NCI-H446 treated with DMSO at 0.1 percent for 48 hours (cell line): ENCODE measurements at places on chromosomes 12 and 14.

- no peak for DNase-seq
Observed at GRCh38 chr12:81300454-81300853, 222.6 kb downstream of the ACSS3 start.

GRCh38 chr12:5927732-5928516 is 17.1 kb downstream of the ANO2 start:
- DNase-seq, result no peak

DNA sequence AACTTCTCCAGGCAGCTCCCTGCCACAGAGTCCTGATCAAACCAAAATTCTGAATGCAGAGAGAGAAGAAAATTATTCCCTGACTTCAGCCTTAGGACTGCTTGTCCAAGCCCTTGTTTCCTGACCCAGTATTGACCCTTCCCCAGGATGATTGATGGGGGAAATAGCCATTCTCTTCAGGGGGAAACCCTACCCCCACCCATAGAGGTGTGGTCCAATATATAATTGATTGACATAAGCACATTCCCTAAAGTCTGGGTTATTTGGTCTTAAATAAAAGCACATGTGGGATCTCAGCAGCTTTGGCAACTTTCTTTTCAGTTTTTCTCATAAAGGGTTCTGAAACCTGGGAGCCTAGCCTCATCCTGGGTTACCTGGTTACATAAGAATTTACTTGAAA is 201.2 kb upstream of the DDHD1 start:
- no peak for DNase-seq

GRCh38 chr12:110613071-110613770 is 708 bp upstream of the TCTN1 start:
- DNase-seq, result no peak

- no peak for DNase-seq
Observed at GRCh38 chr14:71437870-71438269, 494.4 kb upstream of the RGS6 start.

- no peak for DNase-seq
Observed at GRCh38 chr14:33402604-33403003, 463.9 kb downstream of the NPAS3 start.

DNA sequence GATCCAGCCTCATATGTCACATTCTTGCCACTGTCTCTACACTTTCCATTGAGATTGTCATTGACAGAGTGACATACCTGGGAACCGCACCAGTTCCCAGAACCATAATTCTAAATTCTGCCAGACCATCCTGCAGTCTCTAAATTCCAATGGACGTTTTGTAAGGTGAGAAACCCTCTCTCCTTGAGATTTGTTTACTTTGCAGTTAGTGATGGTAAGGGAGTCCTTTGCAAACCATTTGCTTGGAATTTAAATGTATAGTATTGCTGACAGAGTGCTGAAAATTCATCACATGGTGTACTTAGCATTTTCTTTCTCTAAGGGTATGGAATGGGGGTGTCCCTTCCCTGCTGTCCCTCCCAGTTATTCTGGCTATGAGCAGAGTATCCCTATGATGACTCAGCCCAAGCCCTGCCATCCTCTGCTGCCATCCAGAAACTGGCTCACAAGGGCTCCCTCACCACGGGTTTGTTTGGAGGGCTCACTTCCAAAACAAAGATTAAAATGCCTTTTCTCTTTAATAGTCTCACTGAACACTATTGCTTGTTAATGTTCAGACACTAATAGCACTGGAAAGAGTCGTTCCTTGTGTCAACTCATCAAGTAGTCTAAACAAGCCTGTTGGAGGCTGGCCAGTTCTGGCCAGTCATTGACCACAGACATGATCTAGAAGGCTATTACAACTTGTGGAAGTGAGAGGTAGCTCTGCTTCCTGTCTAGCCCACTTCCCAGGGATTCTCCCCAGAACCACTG is 129.0 kb upstream of the HMGA2 start:
- no peak for DNase-seq

DNA sequence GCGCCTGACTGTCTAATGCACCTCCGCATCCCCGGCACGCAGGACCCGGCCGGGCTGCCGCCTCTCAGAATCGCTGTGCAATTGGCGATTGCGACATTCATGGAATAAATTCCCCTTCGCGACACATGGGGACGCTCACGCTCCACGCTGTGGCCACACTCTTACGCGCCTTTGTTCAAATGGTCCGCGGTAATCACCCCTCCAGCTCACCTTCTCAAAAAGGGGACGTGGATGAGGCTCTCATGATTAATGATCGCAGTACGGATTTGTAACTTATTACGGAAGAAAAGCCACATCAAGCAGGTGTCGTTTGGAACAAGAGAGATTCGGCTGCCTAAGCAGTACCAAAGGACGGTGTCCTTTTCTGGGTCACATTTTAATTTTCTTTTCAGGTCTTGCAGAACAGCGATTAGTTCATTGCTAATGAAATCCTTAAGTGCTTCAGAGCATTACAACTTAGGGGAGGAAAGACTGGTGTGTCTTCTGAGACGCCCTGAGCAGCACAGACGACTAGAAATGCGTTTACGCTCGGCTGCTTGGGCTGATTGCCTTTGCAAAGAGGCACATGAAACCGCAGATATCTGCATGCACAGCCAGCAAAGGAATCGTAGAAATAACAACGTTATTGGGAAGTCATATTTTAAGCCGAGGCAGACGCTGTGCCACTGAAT is 37.3 kb upstream of the ADGRD1 start:
- DNase-seq, result no peak

DNA sequence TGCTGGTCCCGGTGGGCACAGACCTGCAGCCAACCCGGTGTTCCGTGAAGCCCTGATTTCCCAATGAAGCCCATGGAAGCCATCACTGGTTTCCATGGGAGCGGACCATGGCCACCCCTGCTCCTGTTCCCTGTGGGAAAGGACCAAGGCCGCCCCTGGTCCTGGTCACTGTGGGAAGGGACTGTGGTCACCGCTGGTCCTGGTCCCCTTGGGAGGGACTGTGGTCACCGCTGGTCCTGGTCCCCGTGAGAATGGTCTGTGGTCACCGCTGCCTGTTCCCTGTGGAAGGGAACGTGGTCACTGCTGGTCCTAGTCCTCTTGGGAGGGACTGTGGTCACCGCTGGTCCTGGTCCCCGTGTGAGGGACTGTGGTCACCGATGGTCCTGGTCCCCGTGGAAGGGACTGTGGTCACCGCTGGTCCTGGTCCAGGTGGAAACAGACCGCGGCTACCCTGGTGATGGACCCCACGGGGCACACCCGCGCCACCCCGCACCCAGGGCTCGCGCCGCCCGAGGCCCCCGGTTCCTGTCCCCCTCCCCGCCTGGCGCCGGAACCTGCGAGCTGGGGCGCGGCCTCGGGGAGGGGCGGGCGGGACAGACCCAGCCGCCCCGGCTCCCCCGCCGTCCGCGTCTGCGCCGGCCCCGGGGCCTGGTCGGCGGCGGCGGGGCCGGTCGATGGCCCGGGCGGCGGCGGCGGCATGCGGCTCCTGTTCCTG is at the start of gene GLT1D1:
Gene GLT1D1, plus strand, starts transcription at position 594 of the 715 bp plus-strand sequence. Its CDS starts 104 bp downstream, at position 698.
- no peak for DNase-seq

DNA sequence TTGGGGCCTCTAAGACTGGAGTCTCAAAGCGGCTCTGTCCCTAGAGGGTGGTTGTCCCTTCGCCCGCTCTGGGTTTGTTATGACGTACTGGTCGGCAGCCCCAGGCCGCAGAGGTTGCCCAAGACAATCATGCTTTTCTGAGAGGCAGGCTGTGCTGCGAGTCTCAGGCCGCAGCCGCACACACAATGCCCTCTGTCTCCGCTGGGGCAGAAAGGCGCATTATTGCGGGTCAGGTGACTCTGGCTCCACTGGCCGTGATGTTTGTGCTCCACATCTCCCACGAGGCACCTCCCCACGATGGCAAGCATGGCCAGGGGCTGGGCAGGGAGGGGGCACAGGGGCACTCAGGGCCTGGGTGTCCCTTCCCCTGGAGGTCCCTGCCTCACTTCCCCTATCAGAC is 21.0 kb upstream of the PLEKHG3 start:
- no peak for DNase-seq

DNA sequence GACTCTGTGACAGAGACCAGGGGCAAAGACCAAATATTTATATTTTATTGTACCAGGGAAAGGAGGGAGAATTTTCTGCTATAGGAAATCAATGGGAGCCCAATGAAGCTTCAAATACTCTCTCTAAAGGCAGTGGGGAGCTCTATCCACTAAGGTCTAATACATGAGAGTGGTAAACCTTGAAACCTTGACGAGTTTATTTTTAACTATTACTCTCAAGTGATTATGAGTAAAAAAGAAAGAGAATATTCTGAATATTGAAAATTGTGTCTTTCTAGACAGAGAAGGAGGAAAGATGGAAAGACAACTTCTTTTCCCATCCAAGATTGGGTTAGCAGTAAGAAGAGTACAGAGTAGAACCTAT is 1722.1 kb upstream of the SEL1L start:
- DNase-seq, result no peak

GRCh38 chr12:108117902-108118301 is 11.2 kb upstream of the WSCD2 start:
- DNase-seq, result no peak

- DNase-seq, result no peak
Observed at GRCh38 chr14:22781301-22781991, 15.0 kb downstream of the OXA1L start.

DNA sequence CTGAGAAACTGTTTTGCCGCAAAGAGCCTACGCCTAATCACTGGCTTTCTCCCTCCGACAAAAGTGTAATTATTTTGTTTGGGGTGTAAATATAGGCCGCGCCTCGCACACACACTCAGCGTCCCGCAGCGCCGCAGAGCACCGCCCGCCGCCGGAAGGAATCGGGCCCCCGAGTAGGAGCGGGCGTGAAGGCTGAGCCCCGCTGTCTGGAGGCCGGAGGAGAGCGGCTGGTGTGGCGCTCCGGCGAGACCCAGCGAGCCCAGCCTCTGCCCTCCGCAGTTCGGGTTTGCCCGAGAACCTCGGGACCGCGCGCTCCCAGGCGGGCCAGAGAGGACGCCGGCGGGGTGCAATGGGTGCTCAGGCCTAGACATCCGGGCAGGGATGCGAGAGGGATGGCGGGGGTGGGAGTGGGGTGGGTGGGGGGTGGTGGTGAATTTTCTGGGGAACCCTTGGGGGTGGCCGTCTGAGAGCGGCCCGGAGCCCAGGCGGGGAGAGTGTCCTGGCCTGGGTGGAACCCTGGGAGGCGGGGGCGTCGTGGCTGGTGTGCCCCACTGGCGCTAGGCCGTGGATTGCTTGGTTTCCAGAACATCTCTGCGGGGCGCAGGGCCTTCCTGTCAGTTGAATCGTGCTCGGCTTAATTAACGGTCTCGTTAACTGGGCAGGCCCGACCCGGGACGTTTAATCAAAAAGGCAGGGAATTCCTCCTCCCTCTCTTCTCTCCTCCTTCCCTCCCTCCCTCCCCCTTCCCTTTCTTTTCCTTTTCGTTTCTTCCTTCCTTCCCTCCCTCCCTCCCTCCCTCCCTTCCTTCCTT is 4.7 kb upstream of the LHX5 start:
- DNase-seq, result no peak

DNA sequence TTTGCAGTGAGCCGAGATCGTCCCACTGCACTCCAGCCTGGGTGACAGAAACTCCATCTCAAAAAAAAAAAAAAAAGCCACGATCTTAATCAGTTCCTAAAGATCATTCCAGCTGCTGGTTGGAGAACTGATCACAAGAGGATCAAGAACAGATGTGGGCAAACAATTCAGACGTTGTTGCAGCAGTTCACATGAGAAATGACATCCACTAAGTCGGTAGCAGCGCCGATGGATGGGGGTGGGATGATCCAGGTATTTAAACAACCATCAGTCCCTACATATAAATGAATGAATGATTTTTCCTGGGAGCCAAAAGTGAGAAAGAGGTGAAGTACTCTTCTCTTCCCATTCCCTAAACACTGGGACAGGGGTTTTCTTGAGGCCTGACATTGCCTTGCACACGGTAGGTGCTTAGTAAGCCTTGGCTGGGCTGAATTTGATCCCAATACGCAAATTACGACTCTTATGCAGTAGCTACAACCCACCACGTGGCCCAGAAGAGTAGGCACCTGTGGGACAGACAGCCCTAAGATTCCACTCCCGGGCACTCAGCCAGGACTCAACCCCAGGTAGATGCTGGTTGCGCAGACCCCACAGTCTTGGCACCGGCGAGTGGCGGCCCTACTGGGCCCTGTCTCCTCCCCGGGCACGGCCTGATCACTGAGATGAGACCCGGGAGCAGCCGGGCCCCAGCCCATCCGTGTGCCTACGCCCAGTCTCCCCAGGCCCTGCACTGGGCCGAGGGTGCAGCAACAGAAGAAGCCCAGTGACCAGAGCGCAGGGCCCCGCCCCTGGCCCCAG is 565 bp downstream of the SPRYD3 start:
- no peak for DNase-seq

DNA sequence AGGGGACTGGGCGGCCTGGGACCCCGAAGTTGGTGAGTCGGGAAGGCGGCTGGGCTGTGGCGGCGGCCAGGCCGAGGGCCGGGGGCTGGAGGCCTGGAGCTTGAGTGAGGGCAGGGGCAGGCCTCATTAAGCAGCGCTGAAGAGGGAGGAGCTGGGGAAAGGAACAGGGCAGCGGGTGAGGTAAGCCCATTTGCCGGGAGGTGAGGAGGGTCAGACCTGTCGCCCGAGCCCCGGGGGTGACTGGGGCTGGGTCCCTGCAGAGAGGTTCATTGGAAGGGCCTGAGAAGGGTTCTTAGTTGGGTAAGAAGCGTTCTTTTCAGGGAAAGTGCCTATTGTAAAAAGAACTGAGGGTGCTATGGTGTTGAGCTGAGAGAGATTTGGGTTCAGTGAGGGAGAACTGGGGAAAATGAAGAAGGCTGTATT is 441 bp downstream of the RAB5B start:
- no peak for DNase-seq

DNA sequence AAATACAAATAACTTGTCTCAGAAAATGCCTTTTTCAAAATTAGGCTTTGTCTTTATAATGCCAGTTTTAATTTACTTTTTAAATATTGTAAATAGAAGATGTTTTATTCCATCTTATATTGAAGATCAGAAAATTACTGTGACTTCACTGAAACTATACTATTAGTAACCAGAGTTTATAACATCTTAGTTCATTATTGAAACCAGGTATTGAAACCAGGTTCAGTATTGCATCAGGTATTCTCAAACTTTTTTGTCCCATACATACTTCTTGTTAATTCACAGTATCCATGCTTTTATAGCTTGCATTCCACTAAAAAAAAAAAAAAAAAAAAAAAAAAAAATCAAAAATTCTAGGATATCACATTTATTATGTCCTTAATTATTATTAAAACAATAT is 227.5 kb downstream of the GXYLT1 start:
- DNase-seq, result no peak

GRCh38 chr12:52682938-52683574 is 2.8 kb upstream of the KRT1 start:
- DNase-seq, result no peak

- no peak for DNase-seq
Observed at GRCh38 chr14:23610090-23610814, 25.9 kb upstream of the DHRS2 start.

GRCh38 chr14:77641534-77642341 is 25.3 kb upstream of the SPTLC2 start:
- DNase-seq, result no peak

DNA sequence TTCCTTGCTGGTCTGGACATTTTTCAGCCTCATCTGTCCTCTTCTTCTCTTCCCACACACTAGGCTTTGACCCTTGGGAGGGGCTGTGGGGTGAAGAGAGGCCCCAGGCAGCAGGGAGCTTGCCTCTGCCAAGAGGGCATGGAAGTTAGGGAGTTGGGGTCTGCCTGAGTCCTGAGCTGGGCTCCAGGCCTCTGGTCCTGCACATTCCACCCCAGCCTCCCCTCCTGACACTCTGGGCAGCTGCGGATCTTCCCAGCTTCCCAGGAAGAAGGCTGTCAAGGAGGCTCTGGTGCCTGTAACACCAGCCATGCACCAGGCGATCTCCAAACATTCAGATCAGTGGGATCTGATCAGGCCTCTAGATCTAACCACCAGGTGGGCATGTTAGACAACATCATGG is 169.1 kb upstream of the PRMT8 start:
- DNase-seq, result no peak
